DND-41 (cell line): ENCODE measurements at places on chromosomes 2 and 18.

DNA sequence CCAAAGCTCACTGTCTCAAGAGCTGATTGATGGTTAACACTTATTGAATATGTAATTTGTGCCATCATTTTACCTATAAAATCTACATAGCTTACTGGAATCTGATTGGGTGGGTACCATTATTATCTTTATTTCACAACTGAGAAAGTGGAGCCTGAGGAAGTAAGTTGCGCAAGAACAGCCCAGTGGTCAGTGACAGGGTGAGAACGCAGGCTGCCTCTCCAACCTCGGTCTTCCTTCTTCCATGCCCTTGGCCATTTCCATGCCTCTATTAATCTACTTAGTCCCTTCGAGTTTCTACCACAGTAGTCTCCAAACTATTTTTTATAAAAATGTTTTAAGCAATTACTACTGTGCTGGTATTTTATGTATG lies 390.9 kb upstream of the VWC2L start:
- no peaks in the 10 kb centered on the region for H3K27me3 ChIP-seq
- H3K27ac ChIP-seq = no peak overlapping the region
- H3K4me3 ChIP-seq = no peak overlapping the region
- no peaks in the 10 kb centered on the region for H3K4me1 ChIP-seq
- DNase-seq = no peak

GRCh38 chr2:236334122-236334876 lies 70.1 kb upstream of the ASB18 start:
- no peak overlapping the region for H3K4me3 ChIP-seq
- no peaks in the 10 kb centered on the region for H3K36me3 ChIP-seq
- H3K4me1 ChIP-seq = no peaks in the 10 kb centered on the region
- no peak overlapping the region for H3K27ac ChIP-seq
- no peak for DNase-seq
- peaks cover 19% of the 10 kb centered on the region for H3K27me3 ChIP-seq

- no peaks in the 10 kb centered on the region for H3K36me3 ChIP-seq
- H3K4me1 ChIP-seq = peaks cover 8% of the 10 kb centered on the region
- H3K4me3 ChIP-seq = no peak overlapping the region
Observed at GRCh38 chr18:69584429-69584828, 183.7 kb downstream of the DOK6 start.

DNA sequence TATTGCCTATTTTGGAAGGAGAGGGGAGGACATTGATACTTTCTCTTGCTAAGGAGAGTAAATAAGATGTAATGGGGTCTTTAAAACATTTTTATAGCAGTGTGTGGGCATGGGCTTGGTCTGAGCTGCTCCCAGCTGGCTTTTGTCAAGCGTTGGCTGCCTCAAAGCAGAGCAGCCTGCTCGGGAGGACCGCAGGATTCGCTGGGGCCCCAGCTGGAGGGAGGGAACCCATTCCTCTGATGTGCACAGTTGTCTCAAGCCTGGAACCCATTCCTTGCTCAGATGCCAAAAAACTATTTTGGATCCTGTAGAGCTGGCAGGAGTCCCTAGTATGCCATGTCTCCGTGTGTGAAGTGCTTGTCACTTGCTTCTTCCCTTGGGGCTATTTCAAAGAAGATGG lies 59.4 kb upstream of the RMDN2 start:
- H3K4me3 ChIP-seq = no peak overlapping the region
- H3K27ac ChIP-seq = no peak overlapping the region
- H3K36me3 ChIP-seq = no peaks in the 10 kb centered on the region
- H3K27me3 ChIP-seq = peaks cover 7% of the 10 kb centered on the region
- no peak for DNase-seq

DNA sequence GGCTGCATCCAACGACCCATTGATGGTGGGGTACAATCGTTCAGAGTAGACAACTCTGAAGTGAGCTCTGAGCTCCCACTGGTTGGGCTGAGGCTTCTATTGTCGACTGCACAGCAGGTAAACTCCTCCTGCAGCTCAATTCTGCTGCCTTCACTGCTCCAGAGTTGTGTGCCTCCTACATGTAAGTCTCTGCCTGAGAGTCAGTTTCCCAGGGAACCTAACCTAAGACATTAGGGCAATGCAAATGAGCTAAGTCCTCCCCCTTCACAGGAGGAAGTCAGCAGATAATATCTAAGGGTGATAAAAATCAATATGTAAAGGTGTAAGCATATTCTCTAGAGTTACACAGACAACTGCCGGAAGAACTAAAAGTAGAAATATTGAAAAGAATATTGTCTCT lies 22.5 kb upstream of the ACYP2 start:
- no peaks in the 10 kb centered on the region; the same call in 1 of the 2 replicates for H3K4me1 ChIP-seq
- H3K36me3 ChIP-seq = no peaks in the 10 kb centered on the region
- DNase-seq = no peak
- no peak overlapping the region for H3K27ac ChIP-seq
- no peaks in the 10 kb centered on the region for H3K27me3 ChIP-seq
- no peak overlapping the region for H3K4me3 ChIP-seq

DNA sequence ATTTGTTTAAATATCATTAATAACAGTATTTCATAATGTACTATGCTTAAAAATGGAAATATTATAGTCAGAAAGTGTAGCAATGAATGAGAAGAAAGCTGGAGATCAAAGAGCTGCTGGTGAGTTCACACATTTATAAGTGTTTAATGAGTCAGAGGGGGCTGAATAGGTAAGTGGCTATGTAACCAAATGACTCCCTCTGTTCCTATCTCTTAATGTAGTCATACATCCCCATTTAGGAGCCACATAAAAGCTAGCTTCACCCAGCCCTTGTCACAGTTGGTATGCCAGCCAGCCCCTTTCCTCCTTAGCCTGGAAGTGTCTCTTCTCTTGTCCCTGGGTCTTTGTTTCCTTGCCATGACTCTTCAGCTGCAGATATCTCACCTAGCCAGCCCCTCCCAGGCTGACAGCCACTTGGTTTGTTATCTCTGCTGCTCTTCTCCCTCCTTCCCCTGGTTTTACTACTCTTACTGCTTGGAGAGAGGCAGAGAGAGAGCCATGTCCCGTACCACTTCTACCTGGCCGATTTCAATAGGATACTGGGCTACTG lies 438.6 kb upstream of the HNMT start:
- H3K36me3 ChIP-seq = no peaks in the 10 kb centered on the region
- no peaks in the 10 kb centered on the region for H3K27me3 ChIP-seq
- no peak for DNase-seq
- H3K4me3 ChIP-seq = no peak overlapping the region
- no peak overlapping the region for H3K27ac ChIP-seq

GRCh38 chr2:231347081-231347480 lies 48.4 kb upstream of the B3GNT7 start:
- no peaks in the 10 kb centered on the region for H3K4me1 ChIP-seq
- no peaks in the 10 kb centered on the region for H3K36me3 ChIP-seq
- H3K4me3 ChIP-seq = no peak overlapping the region
- H3K27me3 ChIP-seq = no peaks in the 10 kb centered on the region
- DNase-seq = no peak

DNA sequence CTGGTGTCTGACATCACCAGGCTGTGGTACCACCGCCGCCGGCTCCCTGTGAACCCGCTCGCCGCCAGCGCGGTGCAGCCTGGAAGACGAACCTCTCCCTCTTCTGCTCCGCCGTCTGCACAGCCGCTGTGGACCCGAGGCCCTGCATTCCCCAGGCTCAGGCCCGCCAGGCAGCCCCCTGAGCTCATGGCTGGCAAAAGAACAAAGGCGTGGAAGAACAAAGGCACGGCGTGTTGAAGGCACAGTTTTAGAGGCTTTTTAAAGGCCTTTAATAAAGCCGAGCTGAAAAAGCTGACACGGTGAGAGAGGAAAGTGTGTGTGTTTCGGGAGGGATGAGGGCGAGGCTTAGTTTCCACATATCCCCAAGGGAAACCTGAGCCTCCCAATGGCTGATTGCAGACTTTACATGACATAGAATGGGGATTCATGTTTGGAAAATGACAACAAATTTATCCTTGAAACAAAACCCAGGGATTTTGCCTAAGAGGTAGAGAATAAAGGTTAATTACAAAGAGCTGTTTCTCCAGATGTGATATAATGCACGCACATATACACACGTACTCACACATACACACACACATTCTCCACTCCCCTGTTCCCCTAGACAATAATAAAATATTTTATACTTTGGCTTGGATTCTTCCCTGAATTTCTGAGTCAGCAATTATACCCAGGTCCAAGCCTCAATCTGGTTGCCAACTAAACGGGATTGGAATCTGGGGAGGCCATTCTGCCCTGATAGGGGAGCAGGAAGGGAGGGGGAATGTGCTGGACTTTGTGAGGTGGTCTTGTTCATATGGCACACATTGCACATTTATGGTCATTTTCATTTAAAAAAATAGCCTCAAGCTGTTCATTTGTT lies 39.7 kb downstream of the RFX8 start:
- peak; percentile 45 for DNase-seq
- peaks cover 13% of the 10 kb centered on the region; the same call in 1 of the 2 replicates for H3K36me3 ChIP-seq
- no peaks in the 10 kb centered on the region for H3K27me3 ChIP-seq
- H3K4me3 ChIP-seq = no peak overlapping the region
- H3K4me1 ChIP-seq = peaks cover 14% of the 10 kb centered on the region

GRCh38 chr2:43831543-43832294 lies 6.9 kb downstream of the ABCG5 start:
- no peaks in the 10 kb centered on the region for H3K36me3 ChIP-seq
- no peak overlapping the region for H3K4me3 ChIP-seq
- no peaks in the 10 kb centered on the region for H3K4me1 ChIP-seq
- no peak overlapping the region for H3K27ac ChIP-seq
- no peak for DNase-seq

DNA sequence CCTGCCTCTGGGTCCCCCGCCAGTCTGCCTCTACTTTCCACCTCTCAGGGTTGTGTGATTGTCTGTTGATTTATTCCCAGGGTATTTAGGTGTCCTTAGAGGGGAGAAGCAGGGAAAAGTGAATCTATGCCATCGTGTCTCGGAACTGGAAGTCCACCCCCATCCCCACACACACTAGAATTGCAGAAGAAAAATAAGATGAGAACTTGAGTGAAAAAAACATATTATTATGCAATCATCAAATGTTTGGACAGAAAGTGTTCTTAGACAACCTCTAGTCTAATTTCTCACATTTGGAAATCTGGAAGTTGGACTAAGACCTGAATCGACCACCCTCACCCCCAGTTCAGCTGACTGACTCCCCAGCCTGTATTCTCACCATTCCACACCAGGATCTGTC lies 14.1 kb upstream of the CASP8 start:
- H3K4me1 ChIP-seq = peaks cover 7% of the 10 kb centered on the region; the same call in 1 of the 2 replicates
- no peaks in the 10 kb centered on the region for H3K27me3 ChIP-seq
- DNase-seq = peak; percentile 2
- peak overlapping the region; percentile 31 for H3K27ac ChIP-seq
- H3K36me3 ChIP-seq = peaks cover 23% of the 10 kb centered on the region
- no peak overlapping the region for H3K4me3 ChIP-seq

DNA sequence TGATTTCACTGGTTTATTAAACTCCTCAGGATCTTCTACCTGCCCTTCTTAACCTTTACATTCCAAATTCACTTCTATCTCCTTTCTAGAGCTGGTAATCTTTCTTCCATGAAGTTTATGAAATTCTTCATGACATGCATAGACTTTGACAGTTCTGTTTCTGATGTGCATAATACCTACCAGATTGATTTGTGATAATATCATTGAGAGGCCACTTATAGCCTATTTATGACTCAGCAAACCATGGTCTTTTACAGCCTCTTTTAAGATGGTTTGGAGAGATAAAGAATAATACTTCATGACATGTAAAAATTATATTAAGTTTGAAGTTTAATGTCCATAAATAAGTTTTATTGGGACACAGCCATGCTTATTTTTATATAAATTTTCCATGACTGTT lies 14.0 kb downstream of the SCN2A start:
- H3K36me3 ChIP-seq = no peaks in the 10 kb centered on the region
- no peak for DNase-seq
- no peak overlapping the region for H3K27ac ChIP-seq

DNA sequence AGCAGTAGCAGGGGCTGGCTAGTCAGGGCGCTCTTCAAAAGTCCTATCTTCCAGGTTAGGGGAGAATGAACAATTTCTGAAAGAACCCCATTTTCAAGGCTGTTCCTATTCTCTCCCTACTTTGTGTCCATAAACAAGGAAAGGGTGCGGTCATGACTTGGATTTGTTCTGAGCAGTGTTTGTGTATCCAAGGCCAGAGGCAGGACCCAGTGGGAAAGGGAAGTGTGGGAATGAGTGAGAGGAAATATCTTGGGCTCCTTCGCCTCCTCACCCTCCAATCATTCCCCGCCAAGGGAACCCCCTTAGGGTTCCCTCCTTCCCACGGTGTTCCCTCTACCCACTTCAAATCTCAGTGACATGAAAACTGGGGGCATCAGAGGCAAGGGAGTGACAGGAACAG lies 25.5 kb upstream of the SPTBN1 start:
- H3K4me3 ChIP-seq = no peak overlapping the region
- H3K36me3 ChIP-seq = no peaks in the 10 kb centered on the region
- no peaks in the 10 kb centered on the region for H3K27me3 ChIP-seq
- no peak for DNase-seq
- no peaks in the 10 kb centered on the region for H3K4me1 ChIP-seq
- no peak overlapping the region for H3K27ac ChIP-seq

DNA sequence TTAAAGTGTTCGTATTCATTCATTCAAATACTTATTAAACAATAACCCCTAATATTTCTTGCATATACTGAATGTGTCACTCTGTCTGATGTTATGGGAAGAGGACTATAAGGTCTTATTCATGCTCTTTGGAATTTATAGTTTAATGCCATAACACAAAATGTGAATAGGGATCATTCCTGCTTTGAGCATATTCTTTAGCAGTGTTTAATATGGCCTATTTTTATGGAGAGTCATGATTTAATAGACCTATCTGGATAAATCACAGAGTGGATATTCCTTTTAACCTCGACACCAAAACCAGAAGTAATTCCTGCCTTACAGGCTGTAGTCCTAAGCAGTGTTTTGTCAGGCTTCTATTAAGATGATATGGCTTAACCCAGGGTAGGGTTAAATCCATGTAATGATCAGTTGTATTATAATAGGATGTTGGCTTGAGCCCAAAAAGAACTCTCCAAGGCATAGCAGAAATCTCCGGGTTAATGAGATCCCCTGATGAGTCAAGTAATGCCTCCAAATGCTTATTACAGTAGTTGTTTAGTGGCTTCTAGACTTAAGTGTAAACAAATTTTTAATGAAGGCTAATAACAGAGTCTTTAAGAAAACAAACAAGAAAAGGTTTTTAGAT lies 54.3 kb downstream of the GULP1 start:
- no peaks in the 10 kb centered on the region for H3K27me3 ChIP-seq
- H3K4me1 ChIP-seq = no peaks in the 10 kb centered on the region
- no peak overlapping the region for H3K4me3 ChIP-seq

DNA sequence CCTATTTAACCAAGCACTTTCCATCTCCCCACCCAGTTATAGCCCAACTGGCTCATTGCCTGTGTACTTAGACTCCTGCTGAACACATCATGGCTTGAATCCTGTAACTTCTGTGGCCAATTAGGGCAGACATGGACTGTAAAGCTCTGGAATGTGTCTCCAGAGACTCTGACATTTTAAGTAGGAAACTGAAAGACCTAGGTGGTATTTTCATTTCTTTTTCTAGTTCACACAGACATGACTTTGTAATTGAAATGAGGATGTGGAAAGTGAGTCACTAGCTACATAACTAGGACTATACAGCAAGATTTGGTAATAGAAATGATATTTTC lies 12.2 kb downstream of the DOK1 start:
- H3K36me3 ChIP-seq = no peaks in the 10 kb centered on the region
- no peak overlapping the region for H3K4me3 ChIP-seq
- no peak overlapping the region for H3K27ac ChIP-seq
- H3K4me1 ChIP-seq = no peaks in the 10 kb centered on the region
- no peak for DNase-seq

GRCh38 chr2:238247002-238247822 lies 7.4 kb upstream of the HES6 start:
- no peak overlapping the region for H3K27ac ChIP-seq
- H3K27me3 ChIP-seq = no peaks in the 10 kb centered on the region
- H3K4me1 ChIP-seq = no peaks in the 10 kb centered on the region
- H3K4me3 ChIP-seq = no peak overlapping the region
- no peak for DNase-seq
- peaks cover 39% of the 10 kb centered on the region for H3K36me3 ChIP-seq

- H3K27ac ChIP-seq = no peak overlapping the region
- DNase-seq = no peak
Observed at GRCh38 chr2:165640247-165640929, 153.7 kb downstream of the GALNT3 start.
